Activated naive CD8-positive, alpha-beta T cell treated with anti-CD3 and anti-CD28 coated beads, Interleukin-2, amount 50 U/mL, for 24 hours (primary cell): ENCODE measurements at places on chromosomes 16 and 17.

GRCh38 chr16:4583906-4584305 is 27.8 kb downstream of the C16orf96 start:
- no peaks in the 10 kb centered on the region for H3K4me1 ChIP-seq
- no peak for DNase-seq
- no peaks in the 10 kb centered on the region for H3K36me3 ChIP-seq
- H3K27me3 ChIP-seq = peaks cover 10% of the 10 kb centered on the region
- no peak overlapping the region for H3K4me3 ChIP-seq
- H3K27ac ChIP-seq = no peak overlapping the region

GRCh38 chr16:85812811-85813700 is 13.6 kb downstream of the COX4I1 start:
- no peaks in the 10 kb centered on the region for H3K4me1 ChIP-seq
- no peak for DNase-seq
- peaks cover 18% of the 10 kb centered on the region for H3K27me3 ChIP-seq
- no peak overlapping the region for H3K4me3 ChIP-seq
- H3K27ac ChIP-seq = no peak overlapping the region
- no peaks in the 10 kb centered on the region for H3K36me3 ChIP-seq

DNA sequence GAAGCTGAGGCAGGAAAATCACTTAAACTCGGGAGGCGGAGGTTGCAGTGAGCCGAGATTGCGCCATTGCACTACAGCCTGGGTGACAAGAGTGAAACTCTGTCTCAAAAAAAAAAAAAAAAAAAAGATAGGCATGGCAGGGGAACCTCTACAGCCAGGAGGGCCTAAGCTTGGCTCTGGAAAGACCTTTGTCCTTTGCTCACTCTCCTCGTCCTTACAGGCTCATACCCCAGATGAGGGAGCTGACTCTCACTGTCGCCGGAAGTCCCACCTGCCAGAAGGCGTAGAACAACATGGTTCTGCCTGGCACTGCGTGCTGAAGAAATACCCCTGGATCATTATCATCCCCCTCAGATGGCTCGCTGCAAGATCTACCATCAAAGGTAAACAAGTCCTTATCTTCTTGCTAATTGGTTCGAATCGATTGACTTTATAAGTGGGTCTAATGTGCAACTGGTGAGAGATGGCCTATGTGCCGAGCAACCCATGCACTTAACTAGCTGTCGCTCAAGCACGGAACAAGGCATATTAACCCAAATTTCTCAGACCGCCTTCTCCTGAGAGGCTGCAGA is 29.7 kb downstream of the RTN4RL1 start:
- no peaks in the 10 kb centered on the region for H3K4me1 ChIP-seq
- no peak overlapping the region for H3K4me3 ChIP-seq
- no peak for DNase-seq
- no peaks in the 10 kb centered on the region for H3K36me3 ChIP-seq
- peaks cover 27% of the 10 kb centered on the region for H3K27me3 ChIP-seq

- no peak for DNase-seq
- no peak overlapping the region for H3K4me3 ChIP-seq
- peaks cover 47% of the 10 kb centered on the region for H3K36me3 ChIP-seq
- no peaks in the 10 kb centered on the region for H3K27me3 ChIP-seq
Observed at GRCh38 chr16:11570258-11570657, 16.5 kb downstream of the LITAF start.

DNA sequence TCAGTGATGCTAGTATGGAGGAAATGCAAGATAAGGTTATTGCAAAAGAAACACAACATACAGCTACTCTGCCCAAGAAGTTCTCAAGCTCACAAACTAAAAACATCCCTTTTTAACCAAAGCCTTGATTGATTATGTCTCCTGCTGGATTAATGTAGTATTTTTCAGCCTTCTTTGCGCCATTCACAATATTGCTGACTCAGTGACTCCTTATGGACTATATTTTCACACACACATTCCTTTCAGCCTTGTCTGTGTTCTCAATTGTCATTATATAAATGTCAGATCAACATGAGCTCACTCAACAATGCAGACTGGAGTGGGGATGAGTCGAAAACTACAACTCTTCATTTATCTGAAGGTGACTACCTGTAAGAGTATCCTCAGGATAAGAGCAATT is 579.3 kb upstream of the CDH8 start:
- H3K27me3 ChIP-seq = no peaks in the 10 kb centered on the region
- no peaks in the 10 kb centered on the region for H3K4me1 ChIP-seq
- no peak for DNase-seq
- no peak overlapping the region for H3K27ac ChIP-seq

- no peaks in the 10 kb centered on the region for H3K4me1 ChIP-seq
- no peak overlapping the region for H3K4me3 ChIP-seq
- H3K27me3 ChIP-seq = peaks cover 46% of the 10 kb centered on the region
- H3K36me3 ChIP-seq = no peaks in the 10 kb centered on the region
- no peak for DNase-seq
- H3K27ac ChIP-seq = no peak overlapping the region
Observed at GRCh38 chr17:58263773-58264172, 17.0 kb downstream of the MPO start.

DNA sequence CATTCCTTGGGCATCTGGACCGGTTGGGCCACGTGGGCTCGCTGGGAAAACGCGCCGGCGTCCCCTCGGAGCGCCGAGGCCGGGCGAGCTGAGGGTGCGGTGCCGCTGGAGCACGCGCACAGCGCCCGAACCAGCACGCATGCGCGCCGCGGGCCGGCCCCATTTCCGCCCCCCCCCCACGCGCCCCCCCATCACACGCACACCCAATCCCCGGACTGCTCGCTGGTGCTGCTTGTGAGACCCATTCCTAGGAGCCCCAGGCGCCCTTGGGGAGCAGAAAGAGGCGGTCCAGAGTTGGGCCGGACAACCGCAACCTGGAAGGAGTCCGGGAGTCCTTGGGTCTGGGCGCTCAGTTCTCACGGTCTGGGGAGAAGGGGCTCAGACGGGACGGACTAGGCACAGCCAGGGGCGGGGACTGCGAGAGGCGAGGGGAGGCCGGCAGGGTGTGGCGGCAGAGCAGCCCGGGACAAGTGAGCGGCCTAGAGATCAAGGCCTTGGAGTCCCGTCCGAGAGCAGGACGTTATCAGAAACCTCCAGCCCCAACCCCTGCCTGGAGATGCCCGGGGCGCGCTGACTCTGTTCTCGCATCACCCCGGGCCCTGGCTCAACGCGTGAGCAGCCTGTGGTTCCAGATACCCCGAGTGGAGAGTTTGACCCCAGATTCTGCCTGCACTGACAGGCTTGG is 6.0 kb upstream of the CBX8 start:
- DNase-seq = no peak
- peaks cover 2% of the 10 kb centered on the region for H3K36me3 ChIP-seq
- H3K27ac ChIP-seq = no peak overlapping the region
- H3K4me1 ChIP-seq = peaks cover 67% of the 10 kb centered on the region
- H3K27me3 ChIP-seq = peaks cover 73% of the 10 kb centered on the region
- H3K4me3 ChIP-seq = no peak overlapping the region

DNA sequence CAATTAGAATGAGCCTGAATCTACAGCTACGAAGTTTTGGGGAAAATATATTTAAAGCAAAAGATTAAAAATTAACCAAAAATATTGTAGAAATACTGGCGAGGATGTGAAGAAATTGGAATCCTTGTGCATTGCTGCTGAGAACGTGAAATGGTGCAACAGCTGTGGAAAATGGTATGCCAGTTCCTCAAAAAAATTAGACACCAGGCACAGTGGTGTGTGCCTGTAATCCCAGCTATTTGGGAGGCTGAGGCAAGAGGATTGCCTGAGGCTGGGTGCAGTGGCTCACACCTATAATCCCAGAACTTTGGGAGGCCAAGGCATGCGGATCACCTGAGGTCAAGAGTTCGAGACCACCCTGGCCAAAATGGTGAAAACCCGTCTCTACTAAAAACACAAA is 119.9 kb upstream of the TMEM97 start:
- no peak overlapping the region for H3K4me3 ChIP-seq
- peaks cover 9% of the 10 kb centered on the region for H3K4me1 ChIP-seq

DNA sequence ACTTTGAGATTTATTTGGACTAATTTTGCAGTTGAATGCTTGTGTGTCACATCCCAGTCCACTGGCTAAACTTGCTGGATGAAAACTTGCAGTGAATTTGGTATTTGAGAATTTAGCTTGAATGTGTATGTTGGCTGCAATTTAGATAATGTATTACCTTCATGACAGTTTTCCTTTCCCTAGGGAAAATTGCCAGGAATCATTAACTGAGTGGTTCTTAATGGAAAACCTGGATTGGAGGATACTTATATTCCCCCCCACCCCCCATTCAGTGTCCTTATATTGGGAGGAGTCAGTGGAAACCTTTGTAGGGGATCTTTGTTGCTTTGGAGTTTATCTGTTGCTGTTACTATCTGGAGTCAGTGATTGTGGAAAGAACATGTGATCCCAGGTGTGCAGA is 67.6 kb downstream of the KPNA2 start:
- no peak for DNase-seq
- H3K27me3 ChIP-seq = no peaks in the 10 kb centered on the region
- peak overlapping the region; percentile 90 for H3K4me3 ChIP-seq
- H3K27ac ChIP-seq = no peak overlapping the region
